T-helper 17 cell (primary cell): ENCODE measurements at places on chromosomes 1 and 21. TPM values are rescaled to one million over a fixed set of nuclear protein-coding genes. Genes with fewer than 3 reads are reported as not detected.
A peak's percentile ranks its signal among the peaks of the same experiment; 100 is the strongest.

Gene MSH4
- 0.26 TPM for total RNA-seq

Gene YY1AP1
- total RNA-seq: 86.4 TPM

- no peak overlapping the region for H3K27ac ChIP-seq
- no peak for DNase-seq
- no peak overlapping the region for H3K4me3 ChIP-seq
- H3K4me1 ChIP-seq: no peaks in the 10 kb centered on the region
Measured at GRCh38 chr1:98441281-98441680, 220.2 kb upstream of the SNX7 start.

DNA sequence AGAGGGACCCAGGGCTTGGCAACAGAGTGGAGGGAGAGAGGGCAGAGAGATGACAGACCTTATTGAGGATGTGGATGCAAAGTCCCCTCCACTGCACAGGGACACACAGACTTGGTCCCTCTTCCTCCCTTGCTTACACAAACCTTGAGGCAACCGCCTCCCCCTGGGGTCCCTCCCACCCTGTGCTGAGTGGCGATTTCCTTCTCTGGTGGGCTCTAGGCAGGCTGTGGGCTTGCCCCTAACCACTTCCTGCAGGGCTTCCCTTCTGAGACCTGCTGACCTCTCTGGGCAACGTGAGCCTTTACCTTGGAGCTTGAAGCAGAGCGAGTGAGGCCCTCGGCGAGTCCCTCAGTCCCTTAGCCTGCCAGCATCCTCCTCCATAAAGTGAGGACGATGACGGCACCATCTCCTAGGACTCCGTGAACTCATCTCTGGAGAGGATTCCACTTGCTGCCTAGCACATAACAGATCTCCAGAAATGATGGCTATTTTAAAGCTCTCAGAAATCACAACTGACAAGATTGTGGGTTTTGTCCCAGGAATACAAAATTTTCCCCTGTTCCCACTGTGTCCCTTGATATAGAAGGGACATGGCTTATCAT is 25.0 kb downstream of the KIAA1614 start:
- peaks cover 19% of the 10 kb centered on the region for H3K27me3 ChIP-seq
- peaks cover 19% of the 10 kb centered on the region for H3K4me1 ChIP-seq
- H3K36me3 ChIP-seq: no peaks in the 10 kb centered on the region
- no peak overlapping the region for H3K27ac ChIP-seq
- H3K4me3 ChIP-seq: no peak overlapping the region

Gene OR2L13
- not detected for total RNA-seq

Gene COL6A1
- total RNA-seq: 3.2 TPM

GRCh38 chr1:184574588-184574987 is 180.1 kb downstream of the EDEM3 start:
- DNase-seq: no peak
- no peak overlapping the region for H3K27ac ChIP-seq
- H3K36me3 ChIP-seq: no peaks in the 10 kb centered on the region
- H3K4me3 ChIP-seq: no peak overlapping the region

- H3K4me1 ChIP-seq: peaks cover 45% of the 10 kb centered on the region
- DNase-seq: no peak
- H3K27me3 ChIP-seq: no peaks in the 10 kb centered on the region
- no peak overlapping the region for H3K4me3 ChIP-seq
- no peak overlapping the region for H3K27ac ChIP-seq
Measured at GRCh38 chr1:207804721-207805468, 53.0 kb downstream of the CD46 start.

Gene PRAMEF7
- total RNA-seq: not detected

GRCh38 chr1:54095546-54096226 is 42.3 kb downstream of the TCEANC2 start:
- no peak for DNase-seq
- peaks cover 10% of the 10 kb centered on the region for H3K4me1 ChIP-seq
- H3K27ac ChIP-seq: peak overlapping the region; percentile 60
- H3K27me3 ChIP-seq: no peaks in the 10 kb centered on the region

Gene ZBTB37
- 14.7 TPM for total RNA-seq

- DNase-seq: no peak
- no peaks in the 10 kb centered on the region for H3K27me3 ChIP-seq
- no peak overlapping the region for H3K4me3 ChIP-seq
- peak overlapping the region; percentile 65 for H3K27ac ChIP-seq
- H3K36me3 ChIP-seq: no peaks in the 10 kb centered on the region
- H3K4me1 ChIP-seq: peaks cover 22% of the 10 kb centered on the region
Measured at GRCh38 chr1:183585038-183585437, 5.2 kb downstream of the NCF2 start.

- peak overlapping the region; percentile 53 for H3K4me3 ChIP-seq
- H3K36me3 ChIP-seq: no peaks in the 10 kb centered on the region
- H3K27ac ChIP-seq: no peak overlapping the region
- H3K27me3 ChIP-seq: peaks cover 31% of the 10 kb centered on the region
- no peak for DNase-seq
Measured at GRCh38 chr1:21659924-21660326, 9.2 kb downstream of the RAP1GAP start.

Gene ANGEL2
- 47.3 TPM for total RNA-seq

DNA sequence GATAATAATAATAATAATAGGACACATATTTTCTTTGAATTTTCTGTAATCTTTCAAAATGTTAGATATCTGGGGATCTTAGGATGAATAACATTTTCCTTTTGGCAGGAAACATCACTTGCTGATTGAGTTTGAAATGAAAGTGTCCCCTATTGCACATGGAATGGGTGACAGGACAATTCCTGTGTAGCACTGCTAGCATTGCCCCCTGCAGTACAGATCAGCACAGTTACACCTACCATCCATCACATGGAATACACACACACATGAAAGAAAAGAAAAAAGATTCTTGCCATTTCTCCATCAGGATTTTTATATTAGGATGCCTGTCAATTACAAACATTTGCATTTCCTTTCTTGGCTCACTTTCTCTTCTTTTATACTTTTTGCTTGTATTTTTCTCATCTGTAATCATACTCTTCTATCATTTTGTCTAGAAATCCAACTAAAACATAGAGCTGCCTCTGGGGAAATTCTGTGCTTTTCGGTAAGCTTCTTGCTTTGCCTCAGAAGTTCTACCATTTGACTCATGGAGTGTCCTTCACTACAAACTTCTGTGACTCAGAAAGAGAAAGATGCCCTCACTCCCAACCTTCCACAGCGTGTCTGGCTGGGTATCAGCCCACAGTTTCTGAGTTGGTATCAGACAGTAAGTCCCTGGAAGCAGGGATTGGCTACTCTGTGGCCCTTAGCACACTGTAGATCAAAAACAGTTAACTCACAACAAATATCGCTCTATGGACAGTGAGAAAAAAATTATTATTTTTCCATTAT is 641.2 kb downstream of the PTPRC start:
- peaks cover 14% of the 10 kb centered on the region for H3K27me3 ChIP-seq
- DNase-seq: no peak
- peaks cover 8% of the 10 kb centered on the region for H3K4me1 ChIP-seq
- H3K27ac ChIP-seq: no peak overlapping the region

Gene TNFRSF25
- total RNA-seq: 433 TPM

DNA sequence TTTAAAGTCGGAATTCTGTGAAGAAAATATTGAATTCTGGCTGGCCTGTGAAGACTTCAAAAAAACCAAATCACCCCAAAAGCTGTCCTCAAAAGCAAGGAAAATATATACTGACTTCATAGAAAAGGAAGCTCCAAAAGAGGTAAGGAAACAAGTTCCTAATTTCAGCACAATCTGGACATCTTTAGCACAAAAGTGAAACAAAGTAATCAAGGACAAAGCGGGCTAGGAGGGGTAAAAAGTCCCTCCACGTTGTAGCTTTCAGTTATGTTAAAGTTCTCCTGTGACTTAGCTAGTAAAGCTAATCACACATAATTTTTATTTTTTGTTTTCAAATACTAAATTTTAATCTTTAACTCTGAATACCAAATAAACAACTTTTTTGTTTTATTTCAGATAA is 2.2 kb downstream of the RGS2 start:
- peak overlapping the region; percentile 19 for H3K4me3 ChIP-seq
- no peak overlapping the region for H3K27ac ChIP-seq
- no peak for DNase-seq
- peaks cover 30% of the 10 kb centered on the region for H3K4me1 ChIP-seq
- no peaks in the 10 kb centered on the region for H3K27me3 ChIP-seq
- H3K36me3 ChIP-seq: peaks cover 7% of the 10 kb centered on the region

DNA sequence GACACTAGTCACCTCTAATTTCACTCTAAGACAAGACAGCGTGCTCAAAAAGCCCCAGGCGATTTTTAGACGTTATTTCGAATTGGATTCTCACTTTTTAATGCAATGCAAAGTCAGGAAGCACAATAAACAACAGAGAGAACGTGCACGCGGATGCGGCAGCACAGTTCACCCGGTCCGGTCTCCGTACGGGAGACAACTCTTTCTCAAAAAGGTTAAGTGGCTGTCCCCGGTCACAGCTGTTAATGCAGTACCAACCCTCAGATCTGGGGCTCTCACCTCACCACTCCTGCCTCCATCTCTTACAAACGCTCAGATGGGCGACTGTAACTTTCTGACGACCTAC is 1.2 kb downstream of the HP1BP3 start:
- H3K4me3 ChIP-seq: peak overlapping the region; percentile 99
- H3K36me3 ChIP-seq: no peaks in the 10 kb centered on the region
- H3K4me1 ChIP-seq: peaks cover 29% of the 10 kb centered on the region
- no peak for DNase-seq
- peak overlapping the region; percentile 96 for H3K27ac ChIP-seq
- no peaks in the 10 kb centered on the region for H3K27me3 ChIP-seq

DNA sequence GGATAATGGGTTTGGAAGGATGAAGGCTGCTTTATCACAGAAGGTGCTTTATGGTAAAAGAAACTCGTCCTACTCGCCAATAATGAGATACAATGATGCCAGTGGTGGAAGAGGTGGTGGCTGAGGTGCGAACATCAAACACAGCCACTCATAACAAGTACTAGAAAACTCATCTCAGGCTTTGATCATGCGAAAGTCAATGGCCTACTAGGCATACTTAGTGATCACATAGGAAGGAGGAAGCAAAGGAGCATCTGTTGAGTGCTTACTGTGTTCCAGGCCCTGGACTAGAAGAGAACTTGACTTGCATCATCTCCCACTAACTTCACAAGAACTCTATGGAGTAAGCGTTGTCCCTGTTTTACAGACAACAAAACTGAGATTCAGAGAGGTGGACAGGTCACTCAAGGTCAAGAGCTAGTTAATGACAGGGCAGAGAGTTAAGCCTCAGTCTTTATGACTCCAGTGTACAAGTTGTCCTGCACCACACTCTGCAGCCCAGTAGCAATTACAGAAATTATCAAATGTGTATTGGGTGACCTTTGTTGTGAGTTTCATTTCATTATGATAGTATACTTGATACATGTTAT is 33.6 kb downstream of the RUNX1 start:
- H3K36me3 ChIP-seq: no peaks in the 10 kb centered on the region
- H3K4me3 ChIP-seq: peak overlapping the region; percentile 28
- no peaks in the 10 kb centered on the region for H3K27me3 ChIP-seq
- peak overlapping the region; percentile 44 for H3K27ac ChIP-seq
- H3K4me1 ChIP-seq: peaks cover 70% of the 10 kb centered on the region

DNA sequence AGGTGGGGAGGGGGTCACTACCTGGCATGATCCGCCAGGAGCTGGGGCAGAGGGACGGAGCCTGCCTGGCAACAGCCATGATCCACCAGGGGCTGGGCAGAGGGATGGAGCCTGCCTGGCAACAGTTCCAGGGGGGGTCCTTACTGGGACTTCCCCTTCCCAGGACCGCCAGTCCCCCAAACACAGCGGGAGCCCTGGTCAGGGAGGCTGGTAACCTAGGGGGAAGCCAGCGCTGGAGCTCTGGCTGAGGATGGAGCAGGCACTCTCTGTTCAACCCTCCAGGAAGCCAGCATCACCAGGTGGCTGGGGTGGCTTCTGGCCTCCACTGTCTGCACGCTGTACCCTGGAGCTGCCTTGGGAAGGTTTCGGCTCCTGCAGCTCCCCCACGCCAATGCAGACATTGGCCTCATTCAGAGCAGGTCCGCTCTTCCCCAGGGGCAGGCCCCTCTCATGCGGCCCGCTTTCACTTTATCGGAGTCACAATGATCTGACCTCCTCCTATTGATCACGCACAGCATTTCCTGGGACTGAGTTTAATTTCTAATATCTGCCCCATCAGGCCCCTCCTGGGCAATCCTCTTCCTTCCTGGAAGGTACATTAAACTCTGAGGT is 68.4 kb upstream of the ABCG1 start:
- DNase-seq: no peak
- peaks cover 5% of the 10 kb centered on the region for H3K4me1 ChIP-seq
- no peak overlapping the region for H3K4me3 ChIP-seq
- peaks cover 5% of the 10 kb centered on the region for H3K27me3 ChIP-seq
- H3K36me3 ChIP-seq: no peaks in the 10 kb centered on the region
- H3K27ac ChIP-seq: no peak overlapping the region

Gene IBA57
- 18.2 TPM for total RNA-seq

Gene FMN2
- not detected for total RNA-seq

- no peak for DNase-seq
- peaks cover 5% of the 10 kb centered on the region for H3K27me3 ChIP-seq
- H3K27ac ChIP-seq: no peak overlapping the region
- no peak overlapping the region for H3K4me3 ChIP-seq
Measured at GRCh38 chr1:117561071-117561470, 44.8 kb upstream of the TENT5C start.

Gene KPRP
- total RNA-seq: not detected

Gene C8B
- not detected for total RNA-seq

GRCh38 chr1:28236656-28237322 is 865 bp downstream of the ATP5IF1 start:
- H3K36me3 ChIP-seq: peaks cover 4% of the 10 kb centered on the region
- no peak for DNase-seq
- H3K4me1 ChIP-seq: peaks cover 12% of the 10 kb centered on the region
- H3K27ac ChIP-seq: no peak overlapping the region
- no peak overlapping the region for H3K4me3 ChIP-seq

Gene HTR6
- total RNA-seq: 0.17 TPM

- H3K36me3 ChIP-seq: peaks cover 4% of the 10 kb centered on the region
- no peak for DNase-seq
- no peak overlapping the region for H3K4me3 ChIP-seq
Measured at GRCh38 chr1:101217148-101217547, 19.7 kb upstream of the S1PR1 start.

Gene SLC6A9
- 0.62 TPM for total RNA-seq

DNA sequence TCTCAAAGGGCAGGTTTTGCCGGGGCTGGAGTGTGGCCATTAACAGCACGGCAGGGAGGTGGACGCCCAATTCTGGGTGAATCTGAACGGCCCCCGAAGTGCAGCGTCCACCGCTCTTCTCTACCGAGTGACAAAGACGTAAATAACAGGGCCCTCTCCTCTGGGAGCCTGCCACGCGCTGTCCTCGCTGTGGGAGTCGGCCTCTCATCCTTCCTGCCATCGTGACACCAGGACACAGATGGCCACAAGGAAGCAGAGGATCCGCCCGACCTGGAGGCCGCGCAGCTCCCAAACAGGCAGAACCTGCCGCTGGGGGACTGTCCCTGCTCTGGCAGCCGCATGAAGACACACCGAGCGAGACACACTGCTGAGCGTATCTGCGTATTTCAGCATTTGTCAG is 12.1 kb upstream of the CDK11B start:
- H3K4me1 ChIP-seq: peaks cover 2% of the 10 kb centered on the region
- H3K4me3 ChIP-seq: no peak overlapping the region
- DNase-seq: no peak
- H3K27me3 ChIP-seq: no peaks in the 10 kb centered on the region

GRCh38 chr1:27303509-27303908 is 18.5 kb upstream of the TMEM222 start:
- peaks cover 3% of the 10 kb centered on the region for H3K36me3 ChIP-seq
- H3K27ac ChIP-seq: no peak overlapping the region
- no peak for DNase-seq
- peaks cover 7% of the 10 kb centered on the region for H3K4me1 ChIP-seq

GRCh38 chr1:61181067-61182038 is 99.0 kb downstream of the NFIA start:
- H3K27me3 ChIP-seq: peaks cover 8% of the 10 kb centered on the region
- no peaks in the 10 kb centered on the region for H3K36me3 ChIP-seq
- H3K4me1 ChIP-seq: peaks cover 2% of the 10 kb centered on the region
- no peak overlapping the region for H3K27ac ChIP-seq

- H3K4me1 ChIP-seq: no peaks in the 10 kb centered on the region
- no peak overlapping the region for H3K27ac ChIP-seq
- peaks cover 9% of the 10 kb centered on the region for H3K27me3 ChIP-seq
- no peak for DNase-seq
Measured at GRCh38 chr1:56590520-56591011, 11.2 kb upstream of the PLPP3 start.
